ENCODE measurements at places on chromosomes 1 and 21.
A peak's percentile ranks its signal among the peaks of the same experiment; 100 is the strongest.

GRCh38 chr1:236495467-236496112 lies 28.2 kb upstream of the LGALS8 start:
- no peak for DNase-seq

DNA sequence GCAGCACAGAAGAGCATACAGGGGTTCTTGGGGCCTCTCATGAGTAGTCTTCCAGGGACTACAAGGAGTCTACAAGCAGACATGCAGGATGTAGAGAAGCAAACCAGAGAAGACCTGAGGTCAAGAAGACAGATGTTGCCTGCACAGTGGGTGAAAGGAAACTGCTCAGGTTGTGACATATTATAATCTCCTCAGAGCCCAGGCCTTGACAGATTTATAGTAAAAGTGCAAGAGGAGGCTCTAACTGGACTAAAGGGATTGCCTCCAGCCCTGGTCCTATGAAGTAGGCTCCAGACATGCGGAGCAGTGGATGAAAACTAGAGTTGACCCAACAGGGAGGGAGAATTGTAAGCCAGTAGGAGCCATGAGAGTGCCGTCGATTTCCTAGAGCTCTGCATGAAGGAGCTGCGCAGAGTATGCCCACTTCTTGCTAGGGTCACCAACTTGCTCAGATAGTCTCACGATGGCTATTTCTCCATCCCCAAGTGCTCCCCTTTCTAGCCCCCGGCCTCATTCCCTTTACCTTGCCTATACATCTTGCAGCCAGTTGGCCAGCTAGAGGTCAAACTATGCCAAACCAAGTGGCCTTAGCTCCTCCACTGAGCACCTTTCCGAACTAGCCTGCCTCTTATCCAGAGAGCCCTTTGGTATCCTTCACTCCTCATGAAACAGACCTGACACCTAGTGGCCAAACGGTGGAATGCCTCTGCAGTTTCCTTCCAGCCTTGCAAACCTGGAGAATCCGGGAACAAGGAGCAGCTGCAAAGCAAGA lies 36.2 kb upstream of the IPO9 start:
- DNase-seq: peak; percentile 40

- no peak for DNase-seq
These were observed 170.3 kb downstream of the KAZN start for GRCh38 chr1:14768582-14769304.

DNA sequence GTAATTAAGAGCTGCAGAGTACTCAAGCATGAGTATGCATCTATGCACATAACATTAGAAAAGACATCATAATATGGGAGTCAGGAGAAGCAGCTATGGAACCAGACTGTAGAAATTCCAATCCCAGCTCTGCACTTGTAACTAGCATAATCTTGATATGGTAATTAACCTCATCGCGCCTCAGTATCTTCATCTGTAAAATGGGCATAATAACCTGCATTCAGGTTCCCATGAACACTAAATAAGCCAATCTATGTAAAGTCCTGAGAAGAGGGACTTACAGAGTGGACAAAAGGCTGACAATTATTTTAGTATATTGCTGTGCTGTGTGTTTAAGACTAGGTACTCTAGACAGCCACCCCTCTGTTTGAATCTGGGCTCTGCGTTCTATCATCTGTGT lies 318.9 kb upstream of the USP25 start:
- no peak for DNase-seq

- no peak for DNase-seq
These were observed 208.5 kb downstream of the DNAH14 start for GRCh38 chr1:225137976-225138375.

DNA sequence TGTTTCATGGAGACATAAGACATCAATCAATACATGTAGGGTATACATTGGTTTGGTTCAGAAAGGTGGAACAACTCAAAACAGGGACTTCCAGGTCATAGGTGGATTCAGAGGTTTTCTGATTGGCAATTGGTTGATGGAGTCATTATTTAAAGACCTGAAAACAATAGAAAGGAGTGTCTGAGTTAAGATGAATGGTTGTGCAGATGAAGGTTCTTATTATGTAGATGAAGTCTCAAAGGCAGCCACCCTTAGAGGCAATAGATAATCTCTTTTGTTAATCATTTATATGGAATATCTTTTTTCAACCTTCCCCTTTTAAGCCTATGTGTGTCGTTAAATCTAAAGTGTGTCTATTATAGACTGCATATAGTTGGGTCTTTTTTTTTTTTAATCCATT lies 67.8 kb upstream of the LYPLAL1 start:
- DNase-seq: no peak

DNA sequence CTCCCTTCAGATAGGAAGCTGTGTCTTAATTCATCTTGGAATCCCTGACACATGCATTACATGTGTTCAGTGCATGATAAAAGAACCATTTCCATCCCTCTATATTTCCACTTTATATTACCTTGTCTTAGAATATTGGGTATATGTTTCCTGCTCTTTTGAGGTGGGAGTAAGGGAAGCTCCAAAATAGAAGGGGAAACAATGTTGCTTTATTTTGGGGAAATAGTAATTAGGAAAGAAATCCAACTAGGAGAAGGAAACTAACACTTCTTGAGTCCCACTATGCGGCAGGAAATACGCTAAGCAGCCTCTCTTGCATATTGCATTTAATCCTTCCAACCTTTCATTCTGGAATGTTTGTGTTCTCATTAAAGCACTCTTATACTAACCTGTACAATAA lies 89.4 kb upstream of the VAV3 start:
- no peak for DNase-seq

DNA sequence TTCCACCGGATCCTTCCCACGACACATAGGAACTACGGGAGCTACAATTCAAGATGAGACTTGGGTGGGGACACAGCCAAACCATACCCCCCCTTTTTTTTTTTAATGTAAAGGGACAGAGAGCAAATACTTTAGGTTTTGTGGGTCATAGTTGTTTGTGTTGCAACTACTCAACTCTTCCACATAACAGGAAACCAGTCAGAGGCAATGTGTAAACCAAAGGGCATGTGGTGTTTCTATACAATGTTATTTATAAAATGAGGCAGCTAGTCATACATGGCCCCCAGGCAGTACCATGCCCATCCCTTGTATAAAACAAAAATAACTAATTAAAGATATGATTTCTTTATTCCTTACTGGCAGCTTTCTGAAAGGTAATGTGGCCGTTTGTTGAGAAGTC lies 845.4 kb upstream of the ADAMTS5 start:
- DNase-seq: no peak
